ENCODE measurements at places on chromosomes 11 and 22. TPM values are rescaled to one million over a fixed set of nuclear protein-coding genes. Genes with fewer than 3 reads are reported as not detected.

The HDHD5 gene
- 69.4 TPM for total RNA-seq

The DGAT2 gene
- 0.62 TPM for total RNA-seq

The FAM83F gene
- total RNA-seq, result 6.3 TPM

The BCO2 gene
- 21.1 TPM for total RNA-seq

The DBX1 gene
- total RNA-seq, result 2.3 TPM

The APOBEC3B gene
- total RNA-seq, result 2.2 TPM

The FGF4 gene
- total RNA-seq, result not detected

The C22orf42 gene
- not detected for total RNA-seq

The GVQW3 gene
- 3.8 TPM for total RNA-seq

The KRTAP5-4 gene
- not detected for total RNA-seq

DNA sequence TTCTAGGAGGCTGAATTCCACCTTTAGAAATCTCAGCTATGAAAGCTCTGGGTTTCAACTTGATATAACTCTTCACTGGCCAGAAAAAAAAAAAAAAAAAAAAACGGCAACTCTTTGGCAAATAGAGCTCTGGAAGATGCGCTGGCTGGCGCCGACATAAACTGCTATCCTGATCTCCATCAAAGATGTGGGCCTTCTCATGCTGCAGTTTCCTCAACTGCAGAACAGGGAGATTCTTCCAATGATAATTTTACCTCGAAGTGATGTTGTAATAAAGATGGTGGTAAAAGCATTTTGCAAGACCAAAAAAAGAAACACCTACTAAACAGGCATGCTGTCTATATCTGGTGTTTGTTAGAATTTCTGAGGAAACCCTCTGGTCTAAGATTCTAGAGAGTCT lies 20.3 kb downstream of the FLI1 start:
- no peak for DNase-seq

DNA sequence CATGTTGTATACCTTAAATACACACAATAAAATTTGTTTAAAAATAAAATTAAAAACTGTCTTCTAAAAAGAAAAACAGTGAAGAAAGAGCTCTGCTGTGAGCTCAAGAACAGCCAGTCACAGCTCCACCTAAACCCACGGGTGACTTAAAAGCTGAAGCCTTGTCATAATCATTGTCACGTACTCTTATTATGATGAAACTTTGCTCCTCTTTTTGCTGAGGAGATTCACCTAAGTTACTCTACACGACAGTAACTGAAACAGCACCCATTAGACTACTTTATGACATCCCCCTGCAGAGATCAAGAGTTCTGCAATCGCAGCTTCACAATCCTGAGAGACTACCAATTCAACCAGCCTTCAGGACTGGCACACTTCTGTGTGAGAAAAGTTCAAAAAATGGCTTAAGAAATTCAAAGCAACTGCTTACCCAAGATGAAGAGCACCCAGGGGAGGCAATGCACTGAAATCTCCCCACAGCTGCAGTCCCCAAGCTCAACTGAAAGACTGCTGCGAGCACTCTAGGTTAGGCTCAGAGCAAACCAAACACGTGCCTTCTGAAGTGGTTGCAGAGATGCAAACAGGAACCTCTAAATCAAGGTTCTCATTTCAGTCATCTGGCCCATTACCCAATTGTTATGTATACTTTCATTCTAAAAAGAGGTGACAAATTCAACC lies at the start of gene JAML:
JAML (minus strand) TSS at position 501 of the 678 bp plus-strand sequence. CDS start 10,145 bp downstream, outside the sequence.
- no peak for DNase-seq

GRCh38 chr22:43090130-43090789 lies 1.1 kb upstream of the TTLL1 start:
- DNase-seq, result peak; percentile 91

DNA sequence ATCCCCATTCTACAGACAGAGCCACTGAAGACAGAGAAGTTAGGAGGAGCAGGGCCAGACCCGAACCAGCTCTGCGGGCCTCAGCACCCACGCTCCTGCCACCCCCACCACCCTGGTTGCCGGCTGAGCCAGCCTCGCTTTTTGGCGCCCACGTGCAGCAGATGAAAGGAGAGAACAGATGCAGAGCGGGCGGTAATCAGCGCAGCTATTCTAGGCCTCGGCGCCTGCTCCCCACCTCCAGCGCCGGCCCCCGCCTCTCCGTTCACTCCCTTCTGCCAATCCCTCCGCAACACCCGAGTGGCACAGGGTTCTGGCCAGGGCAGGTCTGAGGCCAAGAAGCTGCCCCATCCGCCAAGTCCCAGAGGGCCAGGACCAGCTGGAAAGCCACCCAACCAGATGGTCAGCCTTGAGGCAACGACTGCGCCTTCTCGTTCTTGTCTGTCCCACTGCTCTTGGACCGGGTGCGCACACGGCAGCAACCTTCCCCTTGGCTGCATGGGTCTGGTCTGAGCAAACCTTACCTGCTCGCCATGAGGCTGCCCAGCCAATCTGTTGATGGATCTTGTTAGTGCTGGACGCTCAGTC lies 16.8 kb downstream of the DNAL4 start:
- no peak for DNase-seq

DNA sequence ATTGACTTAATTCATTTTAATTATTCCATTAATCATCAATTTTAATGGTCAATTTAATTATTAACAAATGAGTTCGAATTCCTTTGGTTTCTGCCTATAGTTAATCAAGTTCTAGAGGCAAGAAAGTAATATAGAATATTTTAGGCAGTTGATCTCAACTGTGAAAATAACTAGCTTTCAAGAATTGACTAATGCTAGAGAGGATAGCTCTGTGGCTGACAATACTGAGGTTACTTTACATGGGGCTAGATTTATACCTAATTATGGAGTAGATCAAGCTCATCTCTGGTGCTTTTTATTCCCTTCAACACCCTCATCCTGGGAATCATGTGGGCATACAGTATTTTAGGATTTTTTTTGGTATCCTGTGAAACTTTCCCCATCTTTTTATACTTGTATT lies 259.4 kb downstream of the GRM5 start:
- DNase-seq, result no peak

DNA sequence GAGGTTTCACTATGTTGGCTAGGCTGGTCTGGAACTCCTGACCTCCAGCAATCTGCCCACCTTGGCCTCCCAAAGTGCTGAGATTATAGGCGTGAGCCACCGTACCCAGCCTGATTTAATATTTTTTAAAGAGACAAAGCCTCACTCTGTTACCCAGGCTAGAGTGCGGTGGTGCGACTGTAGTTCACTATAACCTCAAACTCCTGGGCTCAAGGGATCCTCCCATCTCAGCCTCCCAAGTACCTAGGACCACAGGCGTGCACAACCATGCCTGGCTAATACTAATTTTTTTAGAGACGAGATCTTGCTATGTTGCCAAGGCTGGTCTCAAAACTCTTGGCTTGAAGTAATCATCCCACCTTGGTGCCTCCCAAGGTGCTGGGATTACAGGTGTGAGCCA lies 13.5 kb downstream of the GTPBP1 start:
- no peak for DNase-seq

DNA sequence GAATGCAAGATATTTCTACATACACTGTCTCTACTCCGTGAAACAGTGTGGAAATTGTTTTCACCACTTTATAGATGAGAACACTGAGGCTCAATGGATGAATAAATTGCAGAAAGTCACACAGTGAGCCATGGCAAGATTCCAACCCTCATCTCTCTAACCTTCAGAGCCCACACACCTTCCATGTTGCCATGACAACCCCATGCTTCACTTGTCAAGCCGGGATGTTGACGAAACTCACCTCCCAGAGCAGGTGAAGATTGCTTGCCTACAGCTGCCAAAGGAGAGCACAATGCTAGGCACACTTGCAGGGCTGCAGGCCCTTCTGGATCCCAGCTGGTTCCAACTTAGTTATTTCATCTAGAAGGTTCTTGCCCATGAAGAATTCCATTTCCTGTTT lies 71.4 kb upstream of the SEZ6L start:
- DNase-seq, result no peak

DNA sequence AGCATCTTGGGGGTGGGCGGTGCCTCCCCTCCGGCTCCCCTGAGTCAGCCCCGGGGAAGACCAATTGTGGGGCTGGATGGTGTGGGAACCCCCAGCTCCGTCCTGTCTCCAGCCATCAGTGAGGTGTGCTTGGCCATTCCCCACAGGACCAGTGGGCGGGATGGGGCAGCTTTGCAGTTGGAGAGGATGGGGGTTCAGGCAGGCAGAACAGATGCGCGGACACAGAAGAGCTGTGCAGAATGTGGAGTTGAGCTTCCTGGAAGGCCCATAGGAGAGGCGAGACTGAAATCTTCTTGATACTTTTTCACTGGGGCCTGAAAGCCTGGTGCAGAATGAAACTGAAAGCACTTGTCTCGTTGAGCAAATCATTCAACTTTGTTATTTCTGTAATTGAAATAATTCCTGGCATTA lies 23.8 kb downstream of the PARVB start:
- no peak for DNase-seq

DNA sequence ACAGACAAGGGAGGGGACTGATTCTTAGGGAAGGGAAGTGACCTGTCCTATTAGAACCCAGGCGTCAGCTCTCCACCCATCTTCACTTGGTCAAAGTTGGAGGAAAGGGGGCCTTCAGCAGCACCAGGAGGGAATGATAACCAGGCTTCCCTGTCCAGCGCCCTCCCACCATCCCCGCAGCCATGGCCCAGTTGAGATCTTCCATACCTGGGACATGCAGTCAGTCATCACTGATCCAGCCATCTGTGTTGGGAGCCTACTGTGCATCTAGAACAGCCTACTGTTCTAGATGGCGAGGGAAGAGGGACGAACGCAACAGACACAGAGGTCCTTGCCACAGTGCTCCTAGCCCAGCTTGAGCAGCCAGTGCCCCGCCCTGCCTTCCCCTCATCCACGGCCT lies 40.6 kb downstream of the PDGFB start:
- no peak for DNase-seq

DNA sequence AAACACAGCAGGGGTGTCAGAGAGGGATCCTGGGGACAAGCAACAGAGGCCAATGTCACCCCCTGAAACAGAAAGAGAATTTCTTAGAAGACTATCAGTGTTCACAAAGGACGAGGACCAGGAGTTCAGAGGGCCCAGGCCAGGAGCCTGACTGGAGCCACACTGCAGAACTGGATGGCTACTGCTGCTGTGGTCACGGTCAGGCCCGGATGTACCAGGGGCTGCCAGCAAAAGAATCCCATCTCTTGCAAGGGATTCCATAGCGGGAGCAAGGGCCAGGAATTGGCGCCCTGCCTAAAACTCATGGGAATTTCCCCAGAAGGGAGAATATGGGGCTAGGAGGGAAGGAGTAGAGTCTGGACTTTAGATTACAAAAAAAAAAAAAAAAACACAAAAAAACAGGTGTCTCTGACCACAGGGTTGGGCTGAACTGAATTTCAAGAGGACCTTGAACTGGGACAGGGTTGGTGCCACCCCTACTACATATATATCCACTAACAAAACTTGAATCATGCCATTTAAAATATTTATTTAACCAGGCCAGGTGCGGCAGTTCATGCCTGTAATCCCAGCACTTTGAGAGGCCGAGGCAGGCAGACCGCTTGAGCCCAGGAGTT lies 15.7 kb upstream of the KCTD14 start:
- no peak for DNase-seq

DNA sequence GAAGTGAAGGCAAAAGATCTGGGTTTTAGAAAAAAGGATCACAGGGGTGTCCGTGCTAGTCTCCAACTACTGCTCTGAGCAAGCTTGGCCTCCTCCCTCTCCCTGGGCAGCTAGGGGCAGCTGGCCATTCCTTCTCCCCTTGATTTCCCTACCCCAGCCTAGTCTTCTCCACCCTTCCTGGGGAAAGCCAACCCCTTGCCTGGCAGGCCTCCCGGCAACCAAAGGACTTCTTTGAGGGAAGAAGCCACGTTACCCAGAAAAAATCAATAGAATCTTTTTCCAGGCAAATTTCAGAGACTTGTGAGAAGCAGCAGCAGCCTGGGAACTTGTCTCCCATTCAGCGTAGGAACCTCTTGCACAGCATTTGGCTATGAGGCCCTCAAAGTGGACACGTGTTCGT lies 91.5 kb downstream of the MIAT start:
- no peak for DNase-seq

GRCh38 chr11:107696140-107696539 lies 15.7 kb downstream of the SLN start:
- DNase-seq, result peak; percentile 58

- no peak for DNase-seq
These were observed 2.5 kb downstream of the DBX1 start for GRCh38 chr11:20157728-20158127.

- DNase-seq, result no peak
These were observed 629.0 kb downstream of the BRD1 start for GRCh38 chr22:49198705-49199084.

DNA sequence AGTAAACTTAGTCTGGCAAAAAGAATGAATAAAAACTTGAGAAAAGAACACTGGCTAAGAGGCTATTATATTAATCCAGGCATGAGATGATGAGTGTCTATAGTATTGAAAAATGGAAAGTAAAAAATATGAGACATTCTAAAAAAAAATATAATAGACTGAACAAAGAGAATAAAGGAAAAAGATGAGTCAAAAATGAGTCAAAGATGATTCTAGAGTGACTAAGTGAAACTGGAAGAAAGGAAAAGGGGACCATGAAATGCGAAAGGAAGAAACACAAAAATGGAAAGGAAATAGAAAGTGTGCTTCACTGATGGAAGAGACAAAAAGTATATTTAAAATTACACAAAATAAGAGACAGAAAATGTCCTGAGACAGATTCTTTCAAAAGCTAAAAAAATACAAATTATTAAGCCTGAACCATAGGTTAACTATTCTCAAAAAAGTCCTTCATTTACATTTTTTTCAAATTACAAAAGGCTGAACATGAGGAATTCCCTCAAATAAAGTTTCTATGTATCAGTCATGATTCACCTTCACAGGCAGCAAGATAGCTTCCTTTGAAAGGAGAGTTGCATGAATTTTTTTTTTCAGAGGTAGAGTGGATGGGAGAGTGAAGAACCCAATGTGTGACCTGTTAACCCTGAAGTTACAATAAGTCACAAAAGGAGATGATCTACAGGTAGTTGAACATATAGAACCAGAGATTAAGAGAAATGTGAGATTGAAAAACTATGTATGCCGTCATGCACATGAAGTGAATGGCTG lies 75.2 kb downstream of the EIF3M start:
- no peak for DNase-seq

- peak; percentile 33 for DNase-seq
These were observed 33.7 kb downstream of the APLP2 start for GRCh38 chr11:130103296-130103814.

GRCh38 chr11:40506226-40506625 lies 953.2 kb downstream of the LRRC4C start:
- DNase-seq, result no peak

- DNase-seq, result no peak
These were observed 1043.8 kb downstream of the BRD1 start for GRCh38 chr22:48783821-48784266.

DNA sequence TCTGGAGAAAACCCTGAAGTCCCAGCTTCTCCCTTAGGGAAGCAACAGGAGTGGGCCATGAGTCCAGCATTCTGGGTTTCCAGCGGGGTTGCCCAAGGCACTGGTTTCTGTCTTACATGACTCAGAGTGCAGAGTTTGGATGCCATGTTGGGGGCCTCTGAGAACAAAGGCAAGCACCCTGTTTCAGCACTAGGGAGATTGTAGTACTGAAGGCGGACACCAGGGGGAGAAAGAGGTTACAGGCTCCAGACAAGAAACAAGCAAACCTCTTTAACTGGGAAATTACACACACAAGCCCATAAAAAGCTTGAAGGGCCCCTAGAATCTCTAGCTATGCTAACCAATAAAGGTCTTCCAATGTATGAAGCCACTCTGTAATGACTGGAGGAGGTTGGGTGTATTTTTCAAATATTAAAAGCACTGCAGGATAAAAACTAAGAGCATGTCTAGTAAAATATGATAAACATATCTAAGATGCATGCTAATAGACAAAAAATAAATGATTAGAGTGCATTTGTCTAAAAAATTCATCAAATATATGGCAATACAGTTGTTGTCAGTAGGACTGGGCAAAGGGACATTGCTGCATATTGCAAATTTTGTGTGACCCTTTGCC lies 7.1 kb downstream of the MS4A6E start:
- DNase-seq, result peak; percentile 63
